ENCODE measurements at places on chromosomes 2 and 18. TPM values are rescaled to one million over a fixed set of nuclear protein-coding genes. Genes with fewer than 3 reads are reported as not detected.

The FEV gene
- total RNA-seq, result not detected

The LRRC30 gene
- total RNA-seq, result not detected

The PNO1 gene
- 13.3 TPM for total RNA-seq

The CEP76 gene
- total RNA-seq, result 48.6 TPM

The UGT1A5 gene
- total RNA-seq, result 0.16 TPM

The WDR43 gene
- 58.2 TPM for total RNA-seq

The DNER gene
- total RNA-seq, result 2.0 TPM

The SCG2 gene
- 0.43 TPM for total RNA-seq

The AFF3 gene
- 34.4 TPM for total RNA-seq

The INHA gene
- 325 TPM for total RNA-seq

The YPEL5 gene
- total RNA-seq, result 131 TPM

The VWA3B gene
- total RNA-seq, result 27.0 TPM

The STK16 gene
- 29.1 TPM for total RNA-seq

The PRR30 gene
- total RNA-seq, result 55.4 TPM

The SANBR gene
- total RNA-seq, result 12.4 TPM

The TFCP2L1 gene
- total RNA-seq, result 3.1 TPM

The ST6GAL2 gene
- 83.8 TPM for total RNA-seq

The RIT2 gene
- not detected for total RNA-seq

The LYG2 gene
- 1.7 TPM for total RNA-seq

The ITGB6 gene
- total RNA-seq, result 0.12 TPM

The TRIM43 gene
- 1.3 TPM for total RNA-seq

The RMND5A gene
- total RNA-seq, result 31.7 TPM

The MC5R gene
- 0.31 TPM for total RNA-seq

The SLC9A4 gene
- 0.31 TPM for total RNA-seq

The IL18R1 gene
- 2.9 TPM for total RNA-seq
